Cardiac septum (tissue), 1 donor: ENCODE measurements at places on chromosomes 1 and 21. TPM values are rescaled to one million over a fixed set of nuclear protein-coding genes. Genes with fewer than 3 reads are reported as not detected.
A peak's percentile ranks its signal among the peaks of the same experiment; 100 is the strongest.

DNA sequence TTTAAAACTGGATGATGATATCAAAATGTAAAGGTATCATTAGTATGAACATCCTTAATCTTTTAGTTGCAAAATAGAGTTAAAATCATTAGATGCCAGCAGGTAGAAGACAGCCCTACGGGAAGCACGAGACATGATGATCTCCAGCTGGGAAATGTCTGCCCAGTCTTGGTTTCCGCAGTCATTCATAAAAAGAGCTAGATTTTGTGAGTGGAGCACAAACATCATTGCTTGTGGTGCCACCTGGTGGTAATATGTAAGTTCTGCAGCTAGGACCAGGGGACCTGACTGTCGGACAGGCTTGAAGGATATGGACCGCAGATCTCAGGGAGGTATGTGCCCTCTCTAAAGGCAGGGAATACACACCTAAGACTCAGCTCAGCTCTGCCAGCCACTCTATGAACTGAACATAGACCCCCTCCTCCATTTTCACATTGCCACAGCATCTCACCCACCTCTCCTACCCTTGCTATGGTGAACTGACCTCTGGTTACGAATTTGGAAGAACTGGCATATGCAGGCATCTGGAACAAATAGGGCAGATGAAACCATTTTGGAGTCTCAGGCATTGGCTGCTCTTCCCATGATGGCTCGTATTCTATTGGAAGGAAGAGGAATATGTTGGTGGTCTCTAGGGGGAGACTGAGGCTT is 9.2 kb downstream of the FCMR start:
- no peak for DNase-seq

DNA sequence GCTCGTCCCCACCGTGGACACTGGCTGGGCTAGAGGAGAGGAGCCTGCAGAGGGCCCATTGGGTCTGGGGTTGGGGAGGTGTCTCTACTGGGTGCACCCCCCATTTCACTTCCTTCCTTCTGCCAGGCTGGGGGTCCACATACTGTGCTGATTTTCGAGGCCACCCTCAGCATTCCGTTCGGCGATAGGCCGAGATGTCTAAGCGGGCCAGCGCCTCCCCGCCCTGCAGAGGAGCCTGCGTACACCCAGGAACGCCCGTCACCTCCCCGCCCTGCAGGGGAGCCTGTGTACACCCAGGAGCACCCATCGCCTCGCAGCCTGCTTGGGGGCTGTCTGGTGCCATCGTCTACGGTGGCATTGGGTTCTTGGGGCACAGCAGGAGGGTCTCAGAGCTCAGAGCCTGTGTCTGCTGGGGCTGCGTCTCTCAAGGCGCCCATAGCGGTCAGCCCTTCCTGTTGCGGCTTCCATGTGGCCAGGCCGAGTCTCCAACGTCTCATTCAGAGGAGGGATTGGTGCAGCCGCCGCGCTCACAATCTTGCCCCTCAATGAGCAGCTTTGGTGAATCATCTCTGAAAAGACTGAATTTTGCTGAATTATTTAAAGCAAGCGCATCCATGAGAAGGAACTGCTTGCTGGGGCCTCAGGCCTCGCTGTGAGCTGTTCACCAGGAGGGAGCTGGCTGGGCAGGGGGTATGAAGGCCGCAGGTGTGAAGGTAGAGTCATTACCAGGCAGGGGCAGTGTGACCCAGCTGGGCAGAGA is 30.7 kb upstream of the AGPAT3 start:
- DNase-seq: no peak

- peak; percentile 86 for DNase-seq
Measured at GRCh38 chr1:111739925-111740765, 950 bp upstream of the INKA2 start.

GRCh38 chr1:170271430-170272161 is 125.8 kb downstream of the NTMT2 start:
- DNase-seq: no peak

GRCh38 chr1:187070076-187070475 is 241.3 kb downstream of the PLA2G4A start:
- DNase-seq: no peak

DNA sequence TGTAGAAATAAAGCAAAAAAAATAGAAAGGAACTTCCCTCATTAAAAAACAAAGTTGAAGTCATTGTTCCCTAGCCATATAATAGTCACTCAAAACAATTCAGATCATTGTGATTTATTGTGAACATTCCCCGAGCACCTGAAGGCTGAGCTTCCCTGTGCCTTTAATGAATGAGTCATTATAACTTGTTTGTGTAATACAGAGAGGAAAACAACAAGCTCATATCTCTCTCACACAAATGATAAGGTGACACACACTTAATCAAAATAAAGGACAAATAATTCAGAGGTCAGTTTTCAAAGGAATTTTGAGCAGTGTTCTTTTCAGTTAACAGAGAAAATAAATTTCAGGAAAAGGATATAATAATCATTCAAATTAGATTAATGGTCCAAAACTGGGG is 326.2 kb downstream of the DUSP10 start:
- DNase-seq: no peak

DTL gene
- total RNA-seq: 0.48 TPM

- DNase-seq: no peak
Measured at GRCh38 chr1:71785450-71785849, 496.9 kb downstream of the NEGR1 start.

ASPM gene
- 0.57 TPM for total RNA-seq

DNA sequence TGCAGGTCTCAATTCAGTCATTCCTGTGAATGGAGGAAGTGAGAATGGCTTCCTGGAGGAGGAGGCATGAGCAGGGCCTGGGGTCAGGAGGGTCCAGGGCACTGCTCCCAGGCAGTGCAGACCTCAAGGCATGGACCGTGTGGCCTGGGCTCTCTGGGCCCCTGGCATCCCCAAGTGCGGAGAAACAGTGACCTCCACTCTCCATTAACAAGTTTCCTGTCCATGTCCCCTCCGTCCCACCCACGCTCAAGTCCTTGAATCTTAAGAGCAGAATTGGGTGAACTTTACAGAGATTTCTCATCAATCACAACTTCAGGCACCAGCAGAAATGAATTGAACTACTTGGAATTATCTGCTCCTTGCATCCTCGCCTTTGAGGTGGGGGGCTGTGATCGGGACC is 211.1 kb downstream of the NPHP4 start:
- peak; percentile 60 for DNase-seq

DNA sequence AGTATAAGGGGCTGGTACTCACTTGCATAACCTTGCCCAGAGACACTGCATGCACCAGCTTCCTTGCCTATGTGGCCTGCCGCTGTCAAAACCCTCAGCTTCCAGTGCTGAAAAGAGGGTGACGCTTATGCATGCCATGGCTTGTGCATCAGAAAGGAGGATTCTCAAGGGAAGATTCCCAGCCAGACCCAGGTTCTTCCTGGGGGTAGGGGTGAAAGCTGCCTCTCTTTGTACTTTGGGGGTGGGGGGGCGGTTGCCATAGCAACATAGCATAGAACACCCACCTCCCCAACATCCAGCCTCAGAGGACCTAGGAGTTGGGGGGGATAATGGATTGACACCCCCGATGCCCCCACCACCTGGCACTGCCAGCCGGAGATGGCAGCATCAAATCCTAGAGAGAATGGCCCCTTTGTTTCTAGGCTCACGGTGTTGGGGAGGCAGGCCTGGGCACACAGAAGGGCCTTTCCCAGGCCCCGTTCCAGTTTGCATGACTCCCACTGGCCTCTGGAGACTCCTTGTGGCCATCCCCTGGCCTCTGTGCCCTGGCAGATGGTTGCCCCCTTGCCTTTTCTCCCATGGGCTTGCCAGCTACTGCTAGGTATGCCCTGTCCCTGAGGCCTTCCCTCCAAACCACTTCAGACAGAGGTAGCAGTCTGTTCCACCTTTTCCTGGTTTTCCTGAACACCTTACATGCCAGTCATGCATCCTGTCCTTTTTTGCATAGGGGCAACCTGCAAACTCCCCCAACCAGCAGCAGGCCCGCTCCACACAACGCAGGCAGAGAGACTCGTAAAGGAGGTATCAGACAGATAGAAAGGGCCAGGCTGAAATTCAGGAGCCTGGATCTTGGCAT is 44.6 kb downstream of the RHBG start:
- DNase-seq: no peak

ARHGAP30 gene
- total RNA-seq: 2.6 TPM

DNA sequence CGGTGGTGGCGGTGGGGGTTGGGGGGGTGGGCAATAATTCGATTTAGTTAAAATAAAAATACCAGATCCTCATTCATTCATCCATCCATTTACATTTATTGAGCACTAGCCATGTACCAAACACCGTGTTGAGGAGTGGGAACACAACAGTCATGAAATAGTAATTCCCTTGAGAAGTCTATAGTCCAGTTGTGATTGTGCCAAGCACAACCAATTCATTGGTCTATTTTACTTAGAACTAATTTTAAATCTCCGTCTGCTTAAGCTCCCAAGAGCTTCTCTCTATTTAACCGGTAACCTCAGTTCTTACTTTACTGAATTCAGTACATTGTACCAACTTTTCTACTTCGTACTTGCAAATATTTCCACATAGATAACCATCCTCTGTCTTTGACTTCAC is 38.4 kb downstream of the WARS2 start:
- DNase-seq: no peak

- DNase-seq: no peak
Measured at GRCh38 chr1:85316321-85316720, 39.9 kb upstream of the BCL10 start.

- DNase-seq: peak; percentile 38
Measured at GRCh38 chr1:29249170-29249691, 12.9 kb downstream of the PTPRU start.

DNA sequence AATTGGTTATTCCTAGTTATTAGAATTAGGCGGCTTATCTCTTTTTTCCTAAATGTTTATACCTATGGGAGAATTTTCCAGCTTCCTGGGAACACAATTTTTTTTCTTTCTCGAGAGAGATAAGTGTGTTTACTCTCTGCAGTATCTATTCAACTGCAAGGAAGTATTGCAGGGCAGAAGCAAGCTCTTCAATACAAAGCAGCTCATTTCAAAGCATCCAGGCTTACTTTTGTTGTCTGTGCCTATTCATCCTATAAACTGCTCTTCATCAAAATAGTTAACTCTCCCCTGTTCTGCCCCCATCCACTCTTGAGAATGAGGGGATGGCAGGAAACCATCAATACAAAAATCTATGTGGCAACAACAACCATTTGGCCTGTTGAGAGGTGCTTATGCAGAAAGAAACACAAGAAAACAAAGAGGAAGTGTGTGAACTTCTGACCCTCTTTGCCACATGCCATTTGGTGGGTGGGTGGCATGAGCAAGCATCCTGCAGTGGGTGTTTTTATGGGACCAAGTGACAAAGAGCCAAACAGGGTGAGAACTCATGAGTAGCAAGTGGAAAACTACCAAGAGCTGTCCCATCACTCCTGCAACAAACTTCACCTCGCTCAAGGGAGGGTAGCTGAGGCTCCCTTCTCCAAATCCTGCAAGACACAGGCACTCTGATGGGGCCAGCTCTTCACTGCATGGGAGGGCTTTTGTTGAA is 50.6 kb upstream of the MRPS6 start:
- no peak for DNase-seq

CELA3B gene
- not detected for total RNA-seq

CHIA gene
- not detected for total RNA-seq

IGSF3 gene
- total RNA-seq: 5.2 TPM

DNA sequence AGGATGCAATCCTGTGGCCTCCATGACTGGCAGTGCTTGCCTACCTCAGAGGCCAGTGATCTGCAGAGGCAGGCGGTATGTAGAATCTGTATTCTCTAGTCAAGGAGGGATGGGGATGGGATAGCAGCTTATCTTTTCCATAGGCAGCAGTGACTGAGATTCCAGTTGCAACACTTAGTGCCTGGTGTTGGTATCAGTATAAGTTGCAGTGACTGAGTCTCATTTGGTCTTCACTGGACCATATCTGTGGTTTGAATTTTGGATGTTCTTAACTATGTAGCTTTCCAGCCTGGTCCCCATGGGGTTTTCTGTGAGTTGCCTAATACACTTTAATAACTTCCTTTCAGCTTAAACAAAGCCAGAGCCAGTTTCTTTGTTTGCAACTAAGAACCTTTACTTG is 16.5 kb downstream of the DYRK1A start:
- DNase-seq: no peak

FAM177B gene
- total RNA-seq: not detected

FMO1 gene
- 1.3 TPM for total RNA-seq

DNA sequence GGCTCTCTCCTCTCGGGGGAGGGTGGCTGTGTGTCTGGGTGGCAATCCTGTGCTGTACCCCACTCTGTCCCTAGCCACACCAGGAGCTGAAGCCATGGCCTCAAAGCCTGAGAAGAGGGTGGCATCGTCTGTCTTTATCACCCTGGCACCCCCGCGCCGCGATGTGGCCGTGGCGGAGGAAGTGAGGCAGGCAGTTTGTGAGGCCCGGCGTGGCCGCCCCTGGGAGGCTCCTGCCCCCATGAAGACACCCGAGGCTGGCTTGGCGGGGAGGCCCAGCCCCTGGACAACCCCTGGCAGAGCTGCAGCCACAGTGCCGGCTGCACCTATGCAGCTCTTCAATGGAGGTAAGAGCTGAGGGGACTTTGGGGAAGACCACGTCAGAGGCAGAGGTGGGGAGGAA is 6.3 kb downstream of the FBLIM1 start:
- no peak for DNase-seq

DNA sequence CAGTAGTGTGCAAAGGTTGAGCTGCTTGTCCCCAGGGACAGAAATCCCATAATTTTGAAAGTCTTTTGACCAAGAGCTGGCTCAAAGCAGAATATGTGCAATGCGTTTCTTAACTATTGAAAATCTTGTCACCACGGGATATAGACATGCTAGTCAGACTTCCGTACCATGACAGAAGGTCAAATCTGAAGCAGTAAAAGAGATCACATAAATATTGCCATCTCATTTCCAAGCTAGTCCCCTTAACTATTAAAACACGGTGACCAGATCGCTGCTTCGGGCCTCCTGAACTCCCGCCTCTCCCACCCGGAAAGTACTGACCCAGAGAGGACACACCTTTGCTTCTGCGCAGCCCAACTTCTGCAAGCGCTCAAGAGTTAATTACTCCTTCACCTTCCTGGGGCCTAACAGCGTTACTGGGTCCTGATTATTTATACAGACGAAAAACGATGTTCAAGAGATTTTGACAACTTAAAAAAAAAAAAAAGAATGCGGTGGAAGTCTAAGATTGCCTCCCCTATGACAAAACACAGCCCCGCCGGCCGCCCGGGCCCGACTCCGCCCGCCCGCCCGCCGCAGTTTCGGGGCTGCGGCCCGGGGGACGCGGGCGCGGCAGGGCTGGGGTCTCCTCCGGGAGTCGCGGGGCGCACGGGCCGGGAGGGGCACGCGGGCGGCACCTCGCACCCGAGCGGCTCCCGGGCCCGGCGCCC is 692 bp downstream of the SORT1 start:
- no peak for DNase-seq

C1orf141 gene
- not detected for total RNA-seq

- DNase-seq: no peak
Measured at GRCh38 chr1:96843196-96843595, 121.6 kb downstream of the PTBP2 start.

GRCh38 chr1:245807954-245808719 is 653.4 kb downstream of the KIF26B start:
- DNase-seq: no peak

- DNase-seq: no peak
Measured at GRCh38 chr1:13683206-13683605, 16.8 kb upstream of the PRDM2 start.

- peak; percentile 90 for DNase-seq
Measured at GRCh38 chr1:159936273-159936904, 9.0 kb downstream of the IGSF9 start.

SGIP1 gene
- total RNA-seq: 7.0 TPM

SELE gene
- total RNA-seq: 26.6 TPM

- DNase-seq: no peak
Measured at GRCh38 chr1:70051926-70052325, 153.5 kb downstream of the LRRC40 start.
